ENCODE measurements at places on chromosomes 12 and 14.

DNA sequence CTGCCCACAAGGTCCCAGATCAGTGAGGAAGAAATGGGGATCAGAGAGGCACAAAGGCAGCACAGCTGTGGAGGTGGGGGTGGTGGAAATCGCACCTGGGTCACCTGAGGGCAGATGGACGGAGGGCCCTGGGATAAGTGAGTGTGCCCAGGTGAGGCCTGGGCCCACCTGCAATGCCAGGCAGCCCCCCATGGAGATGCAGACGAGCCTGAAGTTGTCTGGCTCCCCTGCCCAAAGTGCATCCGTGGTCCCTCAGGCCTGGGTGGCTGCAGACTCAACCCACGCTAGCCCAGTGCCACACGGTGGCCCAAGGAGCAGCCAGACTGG, 84.9 kb downstream of the NCOR2 start:
- no peak for DNase-seq

DNA sequence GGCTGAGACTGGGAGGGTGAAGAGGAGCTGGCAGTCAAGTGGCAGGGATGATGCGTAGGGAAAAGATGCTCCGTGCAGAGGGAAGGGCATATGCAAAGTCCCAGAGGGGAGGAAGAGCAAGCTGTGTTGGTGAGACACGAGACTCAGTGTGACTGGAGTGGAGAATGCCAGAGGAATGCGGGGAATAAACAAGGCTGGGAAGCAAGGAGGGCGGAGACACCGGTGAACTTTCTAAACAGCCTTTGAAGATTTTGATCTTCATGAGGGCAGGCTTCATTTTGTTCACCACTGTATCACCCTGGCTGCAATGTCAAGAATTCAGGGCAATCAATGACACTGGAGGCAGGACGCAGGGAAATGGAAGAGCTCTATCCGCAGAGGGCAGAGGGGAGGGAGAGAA, 535.8 kb downstream of the FUT8 start:
- DNase-seq: peak; percentile 60

GRCh38 chr14:71629765-71630492, 302.3 kb upstream of the RGS6 start:
- DNase-seq: no peak

DNA sequence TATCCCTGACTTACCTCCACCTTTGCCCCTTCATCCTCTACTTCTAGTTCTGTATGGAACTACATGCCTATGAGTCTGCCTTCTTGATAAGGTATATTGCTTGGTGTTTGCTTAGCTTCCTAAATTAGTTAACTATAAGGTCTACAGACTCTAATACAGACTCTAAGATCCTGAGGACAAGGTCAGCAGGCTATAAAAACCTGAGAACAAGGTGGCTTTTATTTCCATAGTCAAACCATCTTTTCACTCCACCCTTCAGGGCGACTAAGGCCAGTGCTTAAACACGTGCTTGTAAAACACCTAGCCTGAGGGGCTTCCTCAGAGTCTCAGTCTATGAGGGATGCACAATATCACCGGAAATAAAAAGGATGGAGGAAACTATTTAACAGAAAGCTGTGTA, 36.1 kb upstream of the COL2A1 start:
- DNase-seq: no peak
